ENCODE measurements at places on chromosomes 7 and 10. TPM values are rescaled to one million over a fixed set of nuclear protein-coding genes. Genes with fewer than 3 reads are reported as not detected.

GRCh38 chr10:29642990-29643389 is 8.2 kb upstream of the SVIL start:
- no peak for DNase-seq

DNA sequence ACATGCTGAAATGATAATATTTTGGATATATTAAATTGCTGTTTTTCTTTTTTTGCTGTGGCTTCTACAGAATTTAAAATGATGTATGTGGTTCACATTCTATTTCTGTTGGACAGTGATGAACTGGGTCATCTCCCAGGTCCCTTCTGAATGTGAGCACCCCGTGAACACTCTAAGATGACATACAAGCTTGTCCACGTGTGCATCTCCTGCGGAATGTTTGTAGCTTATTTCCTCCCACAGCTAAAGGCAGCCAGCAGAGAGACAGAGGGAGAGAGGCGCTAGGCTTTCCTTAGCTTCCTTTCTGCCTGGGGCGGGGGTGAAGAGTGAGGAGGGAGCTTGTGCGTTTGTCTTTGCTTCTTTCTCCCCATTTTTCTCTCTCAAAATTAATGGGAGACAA is 219.1 kb downstream of the EMX2 start:
- no peak for DNase-seq

GRCh38 chr7:29798422-29798821 is 7.9 kb upstream of the WIPF3 start:
- no peak for DNase-seq

- no peak for DNase-seq
These were observed 9.4 kb downstream of the NUDT1 start for GRCh38 chr7:2251381-2251780.

ZKSCAN5 gene
- total RNA-seq: 13.2 TPM

CARD11 gene
- total RNA-seq: 63.3 TPM

TMEM273 gene
- 2.2 TPM for total RNA-seq

UNC5B gene
- 1.7 TPM for total RNA-seq

DNA sequence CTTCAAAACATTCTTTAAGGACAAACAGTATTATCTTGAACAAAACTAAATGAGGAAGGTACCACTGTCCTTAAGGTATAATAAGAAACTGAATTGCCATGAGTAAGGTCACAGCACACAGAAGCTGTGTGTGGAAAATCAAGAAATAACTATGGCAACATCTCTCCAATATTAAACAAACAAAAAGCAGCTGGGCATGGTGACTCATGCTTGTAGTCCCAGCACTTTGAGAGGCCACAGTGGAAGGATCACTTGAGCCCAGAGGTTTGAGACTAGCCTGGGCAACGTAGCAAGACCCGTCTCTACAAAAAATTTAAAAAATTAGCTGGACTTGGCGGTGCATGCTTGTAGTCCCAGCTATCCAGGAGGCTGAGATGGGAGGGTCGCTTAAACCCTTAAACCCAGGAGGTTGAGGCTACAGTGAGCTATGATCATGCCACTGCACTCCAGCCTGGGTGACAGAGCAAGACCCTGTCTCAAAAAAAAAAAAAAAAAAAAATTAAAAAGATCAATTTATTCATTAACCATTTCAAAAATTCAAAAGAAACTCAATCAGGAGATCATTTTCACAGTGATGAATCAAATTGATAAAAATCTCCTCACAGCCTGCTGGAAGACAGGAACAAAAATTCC is 195.4 kb downstream of the SKIDA1 start:
- DNase-seq: peak; percentile 45

DNA sequence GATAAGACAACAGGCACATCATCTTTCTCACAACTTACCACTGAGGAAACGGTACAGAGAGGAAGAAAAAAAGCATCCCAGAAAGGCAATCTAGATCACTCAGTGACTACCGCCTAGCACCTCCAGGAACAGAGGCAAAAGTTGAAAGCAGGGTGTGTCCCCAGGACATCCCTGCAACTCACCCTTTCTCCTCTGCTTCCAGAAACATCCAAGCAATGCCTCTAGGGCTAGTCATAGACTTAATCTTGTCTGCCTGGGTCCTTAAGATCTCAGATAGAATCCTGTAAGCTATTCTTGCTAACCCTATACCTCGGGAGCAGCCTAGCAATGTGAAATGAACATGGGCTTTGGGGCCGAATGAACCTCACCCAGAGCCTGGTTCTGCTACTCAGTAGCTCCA is 18.8 kb upstream of the PDCD4 start:
- DNase-seq: no peak

GRCh38 chr10:2130705-2131305 is 393.5 kb upstream of the ADARB2 start:
- no peak for DNase-seq

- peak; percentile 43 for DNase-seq
These were observed 95.4 kb upstream of the AFAP1L2 start for GRCh38 chr10:114499630-114500190.

GRCh38 chr7:31640381-31640780 is 46.6 kb upstream of the PPP1R17 start:
- no peak for DNase-seq

DNA sequence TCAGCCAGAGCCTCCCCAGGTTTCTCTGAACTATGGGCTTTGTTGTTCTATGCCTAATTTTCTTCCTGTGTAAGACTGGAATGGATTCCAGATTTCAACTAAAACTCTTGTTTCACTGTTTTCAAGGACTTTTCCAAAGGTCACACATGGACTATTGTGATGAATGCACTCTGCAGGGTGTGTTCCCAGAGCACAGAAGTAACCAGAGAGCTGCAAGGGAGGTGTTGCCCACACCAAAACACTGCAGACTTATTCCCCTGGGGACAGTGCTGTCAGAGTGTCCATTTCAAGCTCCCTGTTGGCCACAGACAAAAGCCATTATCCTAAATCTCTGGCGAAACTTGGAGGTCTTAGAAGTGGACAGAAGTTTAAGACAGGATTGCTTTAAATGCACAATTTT is 231.6 kb downstream of the TRIL start:
- no peak for DNase-seq

DNA sequence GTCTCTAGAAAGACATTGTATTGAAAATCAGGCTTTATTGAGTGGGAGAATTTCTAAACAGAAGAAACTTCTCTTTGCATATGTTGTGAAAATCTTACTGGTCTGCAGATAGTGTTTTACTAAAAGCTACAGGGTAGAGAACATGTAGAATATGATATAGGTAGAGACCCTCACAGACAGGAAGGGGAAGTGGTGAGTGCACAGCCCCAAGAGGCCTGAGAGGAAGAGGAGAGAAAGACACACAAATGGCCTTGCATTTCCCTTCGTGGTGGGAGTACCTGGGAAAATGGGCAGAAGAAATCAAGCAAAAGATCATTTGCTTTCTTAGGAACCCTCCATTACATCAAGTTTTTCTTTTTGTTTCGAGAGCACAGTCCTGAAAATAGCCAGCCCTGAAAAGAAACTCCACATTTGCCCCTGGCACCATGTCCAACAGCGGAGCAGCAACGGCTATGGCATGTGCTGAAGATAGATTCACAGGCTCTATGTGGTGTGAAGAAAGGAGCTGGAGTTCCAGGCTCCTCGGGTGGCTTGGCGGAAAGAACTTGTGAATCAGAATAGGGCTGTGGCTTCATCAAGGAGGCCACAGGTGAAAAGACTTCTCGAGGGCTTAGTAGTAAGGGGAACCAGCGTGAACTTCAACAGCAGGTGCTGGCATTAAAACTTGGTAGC is 143.5 kb downstream of the CALCR start:
- DNase-seq: no peak

- no peak for DNase-seq
These were observed 88.6 kb downstream of the USP6NL start for GRCh38 chr10:11522821-11523245.

UNCX gene
- not detected for total RNA-seq

CAV2 gene
- 260 TPM for total RNA-seq

OIT3 gene
- not detected for total RNA-seq
